ENCODE measurements at places on chromosomes 3 and 15. TPM values are rescaled to one million over a fixed set of nuclear protein-coding genes. Genes with fewer than 3 reads are reported as not detected.

GRCh38 chr3:46065294-46065705 is 38.0 kb upstream of the XCR1 start:
- H3K36me3 ChIP-seq = no peaks in the 10 kb centered on the region
- H3K27me3 ChIP-seq = no peaks in the 10 kb centered on the region
- H3K4me1 ChIP-seq = peaks cover 4% of the 10 kb centered on the region
- no peak for DNase-seq
- no peak overlapping the region for H3K27ac ChIP-seq
- no peak overlapping the region for H3K4me3 ChIP-seq

- no peak overlapping the region for H3K27ac ChIP-seq
- H3K4me3 ChIP-seq = no peak overlapping the region
- no peak for DNase-seq
- H3K36me3 ChIP-seq = peaks cover 46% of the 10 kb centered on the region
- H3K4me1 ChIP-seq = no peaks in the 10 kb centered on the region
- no peaks in the 10 kb centered on the region for H3K27me3 ChIP-seq
These were observed 19.9 kb downstream of the NR2C2 start for GRCh38 chr3:14967285-14967684.

DNA sequence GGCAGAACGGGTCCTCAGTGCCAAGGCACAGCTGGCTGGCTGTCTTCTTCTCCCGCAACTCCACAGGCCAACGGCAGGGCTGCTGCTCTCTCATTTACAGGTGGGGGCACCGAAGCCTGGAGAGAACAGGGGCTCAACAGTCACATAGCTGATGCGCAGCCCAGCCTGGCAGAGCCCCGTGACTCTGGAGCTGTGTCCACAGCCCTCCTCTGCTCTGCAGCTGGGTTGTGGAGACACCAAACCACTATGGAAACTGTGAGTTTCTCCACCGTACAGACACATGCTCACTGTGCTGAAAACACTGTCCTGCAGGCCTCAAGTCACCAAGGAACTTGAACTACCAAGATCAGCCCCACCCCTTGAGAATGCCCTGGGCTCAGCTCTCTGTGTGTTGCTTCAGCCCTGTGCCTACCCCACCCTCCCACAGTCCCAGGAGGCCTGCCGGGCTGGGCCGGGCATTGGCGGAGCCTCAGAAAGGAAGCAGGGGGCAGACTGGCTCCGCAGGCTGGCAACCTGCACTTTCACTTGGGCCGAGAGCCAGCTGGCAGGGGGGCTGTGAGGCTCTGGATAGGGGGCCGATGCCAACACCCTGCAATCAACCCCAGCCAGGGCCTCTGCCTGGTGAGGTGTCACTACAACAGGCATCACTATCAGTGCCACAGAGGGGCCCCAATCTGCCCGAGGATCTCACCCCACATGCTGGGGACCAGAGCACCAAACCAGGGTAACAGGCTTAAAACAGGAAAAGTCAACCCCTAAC is 113.7 kb upstream of the RPL32 start:
- H3K27ac ChIP-seq = no peak overlapping the region
- H3K27me3 ChIP-seq = no peaks in the 10 kb centered on the region
- no peak overlapping the region for H3K4me3 ChIP-seq
- peaks cover 4% of the 10 kb centered on the region for H3K4me1 ChIP-seq

The ANKRD63 gene
- total RNA-seq = 0.26 TPM

The IL5RA gene
- total RNA-seq = not detected

The XRN1 gene
- total RNA-seq = 13.7 TPM
